Mucosa of descending colon (tissue), 3 donors: ENCODE measurements at places on chromosomes 5 and 9. TPM values are rescaled to one million over a fixed set of nuclear protein-coding genes. Genes with fewer than 3 reads are reported as not detected.

DNA sequence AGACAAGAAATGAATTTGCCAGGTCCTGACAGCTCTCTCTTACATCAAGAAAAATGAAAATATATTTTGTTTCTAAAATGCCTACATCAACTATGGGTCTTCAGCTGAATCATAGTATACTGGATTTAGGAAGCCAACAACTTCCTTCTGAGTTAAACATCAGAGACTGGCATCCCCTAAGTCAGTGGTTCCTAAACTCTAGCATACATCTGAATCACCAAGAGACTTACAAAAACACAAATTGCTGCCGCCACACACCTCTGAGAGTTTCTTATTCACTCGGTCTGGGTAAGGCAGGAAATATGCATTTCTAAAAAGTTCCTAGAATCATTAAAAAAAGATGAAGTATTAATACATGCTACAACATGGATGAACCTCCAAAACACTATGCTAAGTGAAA lies 60.4 kb upstream of the TMEM252 start:
- DNase-seq, result no peak

DNA sequence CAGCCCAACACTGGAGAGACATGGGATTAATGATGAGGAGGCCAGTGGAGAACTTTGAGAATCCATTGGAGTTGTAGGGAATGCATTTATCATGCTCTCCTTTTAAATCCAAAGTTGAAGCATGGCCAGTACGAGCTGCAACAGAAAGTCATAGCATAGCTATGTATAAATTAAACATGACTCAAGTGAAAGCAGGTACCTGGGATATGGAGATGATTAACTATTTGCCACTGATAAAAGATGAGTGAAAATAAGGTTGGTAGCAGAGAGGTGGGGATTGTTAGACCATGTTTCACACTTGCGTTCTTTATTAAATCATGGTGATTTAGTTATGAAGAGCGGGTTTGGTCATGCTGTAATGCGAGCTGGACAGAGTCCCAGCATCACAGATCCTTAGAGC lies 189.6 kb downstream of the ARHGEF28 start:
- no peak for DNase-seq

DNA sequence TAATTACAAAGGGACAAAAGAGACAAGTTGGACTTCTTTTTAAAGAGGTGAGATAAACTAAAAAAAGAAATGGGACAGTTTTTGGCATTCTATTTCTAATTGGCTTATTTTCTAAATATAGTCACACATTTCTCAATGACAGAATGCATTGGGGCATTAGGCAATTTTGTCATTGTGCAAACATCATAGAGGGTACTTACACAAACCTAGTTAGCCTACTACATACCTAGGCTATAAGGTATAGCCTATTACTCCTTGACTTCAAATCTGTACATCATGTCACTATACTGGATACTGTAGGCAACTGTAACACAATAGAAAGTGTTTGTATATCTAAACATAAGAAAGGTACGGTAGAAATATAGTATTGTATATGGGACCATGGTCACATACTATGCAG lies 56.1 kb downstream of the LSM11 start:
- DNase-seq, result no peak

GRCh38 chr9:86766912-86767311 lies 180.4 kb downstream of the GAS1 start:
- no peak for DNase-seq

DNA sequence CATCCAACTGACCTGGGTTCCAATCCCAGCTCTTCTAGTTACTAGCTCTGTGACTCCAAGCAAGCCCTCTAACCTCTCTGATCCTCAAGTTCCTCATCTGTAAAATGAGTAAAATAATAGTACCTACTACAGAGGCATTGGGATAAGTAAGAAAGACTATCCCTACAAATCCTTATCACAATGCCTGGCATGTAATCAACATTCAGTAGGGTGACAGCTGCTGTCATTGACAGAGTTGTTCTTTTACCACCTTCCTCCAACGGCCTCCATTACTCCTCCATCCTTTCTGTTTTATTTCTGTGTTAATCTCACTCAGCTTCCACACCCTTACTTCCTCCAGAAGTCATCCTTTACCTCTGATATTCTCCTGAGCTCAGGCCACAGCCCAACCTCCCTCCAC lies 40.4 kb downstream of the FGF1 start:
- DNase-seq, result no peak

DNA sequence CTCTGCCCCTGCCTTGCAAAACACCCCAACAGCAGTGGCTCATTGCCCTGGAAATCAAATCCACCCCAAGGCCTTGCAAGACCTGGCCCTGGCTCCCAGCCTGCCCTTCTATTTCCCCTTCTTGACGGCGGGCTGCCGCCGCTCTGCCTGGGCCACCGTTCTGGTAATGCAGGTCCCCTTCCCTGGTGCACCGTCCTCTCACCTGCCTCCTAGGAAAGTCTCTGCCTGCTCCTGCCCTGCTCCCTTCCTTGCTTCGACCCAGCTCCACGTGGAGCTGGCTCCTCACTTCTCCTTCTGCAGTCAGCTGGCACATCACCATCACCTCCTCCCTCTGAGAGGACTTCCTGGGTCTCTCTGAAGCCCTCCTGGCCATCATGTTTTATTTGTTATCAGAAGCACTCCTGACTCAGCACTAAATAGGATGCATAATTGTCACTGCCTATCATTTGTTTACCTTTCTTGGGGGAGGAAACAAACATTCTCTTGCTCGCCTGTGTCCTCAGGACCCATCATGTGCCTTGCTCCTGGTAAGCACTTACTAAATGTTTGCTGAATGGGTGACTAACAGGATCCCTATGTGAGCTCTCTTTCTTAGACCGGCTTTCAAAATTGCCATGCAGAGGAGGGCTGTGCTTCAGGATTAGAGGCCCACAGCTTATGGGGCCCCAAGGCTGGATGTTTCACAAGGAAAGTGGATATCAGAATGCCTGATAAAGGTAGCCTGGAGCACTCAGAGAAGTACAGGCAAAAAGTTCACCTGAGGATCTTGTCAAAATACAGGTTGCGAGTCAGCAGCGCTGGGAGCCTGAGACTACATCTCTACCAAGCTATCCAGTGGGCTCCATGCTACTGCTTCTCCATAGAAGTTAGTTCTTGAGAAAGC lies 19.6 kb upstream of the C5orf47 start:
- no peak for DNase-seq

GRCh38 chr5:65440456-65440855 lies 41.3 kb downstream of the ADAMTS6 start:
- no peak for DNase-seq

GRCh38 chr5:142860270-142860669 lies 90.1 kb downstream of the ARHGAP26 start:
- no peak for DNase-seq

- peak; percentile 33 for DNase-seq
These were observed 53.0 kb upstream of the ALDH1B1 start for GRCh38 chr9:38339496-38339895.

DNA sequence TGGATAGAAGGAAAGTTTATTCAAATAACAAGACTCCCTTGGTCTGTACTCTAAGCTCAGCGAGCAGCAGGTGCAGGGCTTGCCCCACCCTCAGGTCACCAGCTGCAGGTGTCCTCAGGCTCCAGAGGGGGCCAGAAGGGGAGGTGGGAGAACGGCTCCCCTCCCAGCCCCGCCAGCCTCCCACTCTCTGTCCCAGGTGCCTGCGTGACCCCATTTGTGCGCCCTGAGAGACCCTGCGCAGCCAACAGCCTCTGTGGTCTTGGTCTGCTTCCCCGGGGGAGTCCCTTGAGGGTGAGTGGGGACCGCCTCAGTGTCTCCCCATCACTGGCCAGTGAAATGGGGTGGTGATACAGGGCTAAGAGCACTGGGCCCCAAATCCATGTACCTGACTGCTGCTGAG lies 62.3 kb upstream of the STXBP1 start:
- DNase-seq, result no peak

DNA sequence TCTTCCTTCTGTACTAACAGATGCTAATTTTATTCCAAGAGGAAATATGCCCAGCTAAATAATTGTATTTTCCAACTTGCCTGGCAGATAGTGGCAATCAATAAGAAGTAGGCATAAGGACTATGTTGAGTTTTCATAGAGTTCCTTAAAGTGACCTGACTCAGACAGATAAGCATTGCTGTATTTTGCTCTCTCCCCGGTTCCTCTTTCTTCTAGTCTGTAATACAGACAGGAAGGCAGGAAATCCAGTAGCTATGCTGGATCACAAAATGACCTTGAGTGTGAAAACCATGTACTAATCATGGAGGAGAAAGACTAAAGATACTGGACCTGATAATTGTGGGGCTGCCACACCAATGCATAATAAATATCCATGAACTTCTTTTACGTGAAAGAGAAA lies 701.7 kb downstream of the CETN3 start:
- DNase-seq, result no peak

GRCh38 chr5:171523781-171524180 lies 104.3 kb downstream of the FGF18 start:
- DNase-seq, result no peak

- no peak for DNase-seq
These were observed 127.2 kb downstream of the ENTREP1 start for GRCh38 chr9:69452110-69452782.

DNA sequence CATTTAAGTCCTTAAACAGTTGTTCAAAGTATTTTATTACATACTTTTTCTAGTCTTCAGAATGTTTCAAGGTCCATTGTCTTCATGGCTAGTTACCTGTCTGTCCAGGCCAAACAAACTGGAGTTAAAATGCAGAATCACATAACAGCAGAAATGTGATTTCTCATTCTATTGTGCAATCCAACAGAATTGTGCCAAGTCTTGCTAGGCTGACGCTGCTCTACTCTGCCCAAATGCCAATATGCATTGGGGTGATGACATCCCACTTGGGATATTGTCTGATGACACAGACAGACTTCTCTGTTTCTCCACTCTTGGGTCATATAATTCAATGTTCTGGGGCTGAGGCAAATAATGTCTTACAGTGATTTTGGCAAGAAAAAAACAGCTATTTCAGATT lies 5.2 kb upstream of the SLC22A5 start:
- DNase-seq, result no peak

GRCh38 chr5:76351577-76351976 lies 51.5 kb upstream of the IQGAP2 start:
- DNase-seq, result no peak

- no peak for DNase-seq
These were observed 39.3 kb upstream of the PTGS1 start for GRCh38 chr9:122331523-122331927.

GDF9 gene
- 0.36 TPM for total RNA-seq

IFNA16 gene
- not detected for total RNA-seq

ARHGEF28 gene
- total RNA-seq, result 5.4 TPM

GPRIN1 gene
- total RNA-seq, result 1.6 TPM

CYLC2 gene
- not detected for total RNA-seq
